ENCODE measurements at places on chromosomes 12 and 14. TPM values are rescaled to one million over a fixed set of nuclear protein-coding genes. Genes with fewer than 3 reads are reported as not detected.

- no peaks in the 10 kb centered on the region for H3K27me3 ChIP-seq
- H3K36me3 ChIP-seq, result peaks cover 7% of the 10 kb centered on the region
- H3K4me1 ChIP-seq, result no peaks in the 10 kb centered on the region
- no peak overlapping the region for H3K27ac ChIP-seq
Observed at GRCh38 chr14:55377236-55377635, 34.4 kb downstream of the ATG14 start.

- no peak for DNase-seq
- no peak overlapping the region for H3K27ac ChIP-seq
- no peaks in the 10 kb centered on the region for H3K36me3 ChIP-seq
- H3K4me1 ChIP-seq, result peaks cover 8% of the 10 kb centered on the region
- H3K4me3 ChIP-seq, result no peak overlapping the region
- H3K27me3 ChIP-seq, result no peaks in the 10 kb centered on the region
Observed at GRCh38 chr12:69694123-69694522, 5.0 kb downstream of the BEST3 start.

DNA sequence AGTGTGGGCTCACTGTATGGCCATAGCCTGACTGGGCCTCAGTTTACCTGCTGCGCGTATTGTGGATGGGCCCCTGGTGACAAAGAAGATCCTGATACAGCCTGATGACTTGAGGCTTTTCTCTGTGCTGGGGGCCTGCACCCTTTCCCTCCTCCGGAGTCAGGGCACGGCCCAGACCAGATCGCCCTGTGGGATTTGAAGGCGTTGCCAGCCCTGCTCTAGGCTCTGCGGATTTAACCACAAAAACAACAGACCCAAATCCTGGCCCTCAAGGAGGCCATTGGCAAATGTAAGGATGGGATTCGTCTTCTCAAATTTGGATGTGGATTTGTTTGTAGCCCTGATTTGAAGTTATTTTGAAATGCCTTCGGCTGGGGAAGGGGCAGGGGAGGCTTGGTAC lies 195.8 kb downstream of the TSPAN9 start:
- no peak overlapping the region for H3K4me3 ChIP-seq
- H3K4me1 ChIP-seq, result peaks cover 12% of the 10 kb centered on the region
- DNase-seq, result no peak
- no peaks in the 10 kb centered on the region for H3K27me3 ChIP-seq
- H3K36me3 ChIP-seq, result no peaks in the 10 kb centered on the region

- H3K4me3 ChIP-seq, result no peak overlapping the region
- no peak overlapping the region for H3K27ac ChIP-seq
- DNase-seq, result no peak
- no peaks in the 10 kb centered on the region for H3K27me3 ChIP-seq
- H3K36me3 ChIP-seq, result no peaks in the 10 kb centered on the region
Observed at GRCh38 chr14:55718551-55718950, 138.5 kb downstream of the KTN1 start.

- no peak overlapping the region for H3K4me3 ChIP-seq
- no peaks in the 10 kb centered on the region for H3K4me1 ChIP-seq
- no peaks in the 10 kb centered on the region for H3K27me3 ChIP-seq
- no peak overlapping the region for H3K27ac ChIP-seq
- no peak for DNase-seq
Observed at GRCh38 chr12:42732908-42733411, 143.4 kb upstream of the PRICKLE1 start.

DNA sequence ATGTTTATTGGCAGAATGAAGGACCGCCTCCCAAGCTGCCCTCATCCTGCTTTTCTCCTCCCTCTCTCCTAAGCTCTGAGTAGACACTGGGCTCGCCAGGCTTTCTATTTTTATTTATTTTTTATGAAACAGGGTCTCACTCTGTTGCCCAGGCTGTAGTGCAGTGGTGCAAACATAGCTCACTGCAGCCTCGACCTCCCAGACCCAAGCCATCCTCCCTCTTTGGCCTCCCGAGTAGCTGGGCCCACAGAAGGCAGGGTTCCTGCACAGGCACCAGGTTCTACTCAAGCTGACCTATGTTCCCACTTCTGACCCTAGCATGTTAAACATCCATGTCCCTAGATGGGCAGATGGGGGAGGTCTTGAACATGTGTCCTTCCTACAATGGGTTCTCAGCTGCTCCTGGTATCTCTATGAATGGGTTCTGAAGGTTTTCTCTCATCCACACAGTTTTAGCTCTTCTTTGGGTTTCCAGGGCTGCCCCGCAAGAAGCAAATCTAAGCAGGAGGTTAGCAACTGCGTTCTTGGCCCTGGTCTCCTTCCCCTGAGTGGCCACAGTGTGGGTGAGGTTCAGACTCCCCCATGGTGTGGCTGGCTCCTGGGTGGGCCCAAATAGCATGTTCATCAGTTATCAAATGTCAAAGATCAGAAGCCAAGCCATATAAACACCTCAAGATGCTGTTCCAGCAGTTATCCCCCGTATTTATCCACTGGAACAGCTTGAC lies 167.3 kb downstream of the ZFP36L1 start:
- no peak for DNase-seq
- no peaks in the 10 kb centered on the region for H3K27me3 ChIP-seq
- H3K4me1 ChIP-seq, result peaks cover 70% of the 10 kb centered on the region

GRCh38 chr12:49345825-49346658 lies 646 bp upstream of the DNAJC22 start:
- no peaks in the 10 kb centered on the region for H3K36me3 ChIP-seq
- H3K27ac ChIP-seq, result no peak overlapping the region

DNA sequence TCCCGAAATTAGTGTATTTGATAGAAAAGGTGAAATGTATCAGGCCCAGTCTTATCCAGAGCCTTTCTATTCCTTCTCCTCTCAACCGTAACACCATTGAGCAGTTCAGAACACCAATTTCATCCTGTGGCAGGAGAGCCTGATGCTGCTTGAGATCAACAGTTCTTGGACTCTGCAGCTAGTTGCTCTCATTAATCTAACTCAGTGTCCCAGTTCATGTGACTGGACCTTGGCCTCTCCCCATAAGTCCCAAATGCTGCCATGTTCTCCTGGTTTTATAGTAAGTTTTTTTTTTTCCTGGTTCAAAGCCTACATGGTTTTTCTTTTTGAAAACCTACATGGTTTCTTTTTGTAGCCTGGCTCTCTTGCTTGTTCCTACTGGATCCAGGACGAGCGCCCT lies 293.9 kb downstream of the ITPR2 start:
- no peak for DNase-seq
- H3K36me3 ChIP-seq, result no peaks in the 10 kb centered on the region
- no peak overlapping the region for H3K4me3 ChIP-seq

AGAP2 gene
- total RNA-seq, result 3.9 TPM

STAC3 gene
- 3.8 TPM for total RNA-seq

LGR5 gene
- 10.3 TPM for total RNA-seq

All from neural crest cell (in vitro differentiated cells).